Caudate nucleus (tissue), 63 donors: ENCODE measurements at places on chromosomes 4 and X.
A peak's percentile ranks its signal among the peaks of the same experiment; 100 is the strongest.

- peak; percentile 53 for DNase-seq
These were observed at the start of gene GPR173 for GRCh38 chrX:53048169-53049126. Gene GPR173, plus strand, starts transcription at chrX:53048789. Its CDS starts 27,833 bp downstream, at chrX:53076622.

DNA sequence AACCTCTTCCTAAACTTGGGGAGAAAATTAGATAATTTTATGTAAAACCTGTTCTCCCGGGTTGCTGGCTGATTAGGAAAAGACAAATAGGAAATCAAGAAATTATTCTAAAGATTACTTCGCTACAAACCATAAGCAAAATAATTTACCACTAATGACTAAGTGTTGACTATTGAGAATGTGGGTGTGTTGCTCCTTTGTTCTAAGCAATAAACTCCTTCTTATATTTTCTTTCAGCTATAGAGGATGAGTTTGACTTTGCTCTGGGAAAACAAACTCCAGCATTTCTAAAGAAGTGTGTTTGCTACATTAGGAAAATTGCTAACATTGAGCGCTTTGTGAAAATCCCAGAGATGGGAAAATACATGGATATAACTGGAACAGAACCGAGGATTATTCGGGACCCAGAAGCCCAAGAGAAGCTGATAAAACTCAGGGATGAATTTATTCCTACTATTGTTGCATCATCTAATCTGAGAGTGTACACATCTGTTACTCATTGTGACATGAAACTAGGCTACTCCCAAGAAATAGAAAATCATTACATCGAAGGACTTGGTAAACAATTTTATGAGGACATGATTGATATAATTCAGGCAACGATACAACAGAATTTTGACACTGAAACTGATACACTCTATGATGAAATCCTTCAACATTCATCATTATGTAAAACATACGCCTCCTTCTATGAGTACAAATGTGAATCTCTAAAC is 194.2 kb downstream of the NWD2 start:
- DNase-seq = no peak

GRCh38 chr4:169774466-169775445 is 17.0 kb upstream of the HPF1 start:
- no peak for DNase-seq

DNA sequence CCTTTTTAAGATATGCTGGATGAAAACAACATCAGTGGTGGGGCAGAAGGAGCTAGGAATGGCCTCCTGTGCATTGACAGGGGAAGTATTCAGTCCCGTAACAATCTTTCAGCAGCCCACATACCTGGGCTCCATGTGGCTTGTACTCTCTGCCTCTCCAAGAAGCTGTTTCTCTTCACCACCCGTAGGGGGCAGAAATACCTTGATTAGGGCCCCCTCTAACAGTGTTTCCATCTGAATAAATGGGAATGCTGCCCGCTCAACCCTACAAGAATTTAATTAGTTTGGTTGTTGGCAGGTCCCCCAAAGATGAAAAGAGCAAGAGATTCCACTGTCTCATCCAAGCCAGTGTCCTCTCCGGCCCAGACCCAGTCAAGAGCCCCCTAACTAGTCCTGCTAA is 155.2 kb downstream of the SMIM20 start:
- DNase-seq = no peak

- DNase-seq = no peak
These were observed 2.2 kb downstream of the CLCN3 start for GRCh38 chr4:169622566-169622965.

GRCh38 chr4:126532527-126532926 is 1100.2 kb upstream of the INTU start:
- DNase-seq = no peak

DNA sequence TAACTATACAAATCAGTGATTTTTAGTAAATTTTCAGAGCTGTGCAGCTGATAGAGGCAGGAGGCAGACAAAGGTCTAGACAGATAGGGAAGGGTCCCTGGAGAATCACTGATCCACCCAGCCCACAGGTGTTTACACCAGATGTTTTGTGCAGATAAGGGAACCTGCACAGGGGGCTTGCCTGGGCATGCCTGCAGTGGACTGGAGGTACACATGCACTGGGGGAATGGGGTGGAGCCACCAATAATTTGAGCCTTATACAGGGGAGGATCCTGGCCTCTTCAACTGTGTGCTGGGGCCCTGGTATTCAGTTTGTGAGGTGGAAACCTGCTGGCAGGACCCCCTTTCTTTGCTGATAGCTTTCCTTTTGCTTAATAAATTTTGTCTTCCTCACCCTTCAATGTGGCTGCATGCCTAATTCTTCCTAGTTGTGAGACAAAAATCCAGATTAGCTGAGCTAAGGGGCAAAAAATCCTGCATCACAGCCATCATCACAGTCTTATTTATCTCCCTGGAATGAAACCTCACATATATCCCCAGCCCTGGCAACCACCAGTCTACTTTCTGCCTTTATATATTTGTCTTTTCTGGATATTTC is 102.8 kb downstream of the KDM6A start:
- no peak for DNase-seq

DNA sequence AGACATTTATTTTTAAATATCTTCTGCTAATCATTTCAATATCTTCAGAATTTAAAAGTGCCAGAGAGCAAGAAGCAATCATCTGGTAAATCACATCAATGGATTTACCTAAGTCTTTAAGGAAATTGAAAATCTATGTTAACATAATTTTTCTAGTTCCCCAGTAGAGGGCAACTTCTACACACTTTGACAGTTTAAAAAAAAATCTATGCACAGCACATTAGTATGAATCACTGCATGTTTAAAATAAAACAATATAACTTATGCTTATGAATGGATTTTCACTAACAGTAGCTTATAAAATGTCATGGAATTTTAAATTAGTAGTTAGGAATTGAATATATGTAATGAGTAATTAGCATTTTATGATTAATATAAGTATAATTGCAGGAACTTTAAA is 126.5 kb downstream of the REELD1 start:
- DNase-seq = no peak

- peak; percentile 5 for DNase-seq
These were observed 125.4 kb downstream of the PDLIM5 start for GRCh38 chr4:94577136-94577535.
